ENCODE measurements at places on chromosomes 5 and 9.
A peak's percentile ranks its signal among the peaks of the same experiment; 100 is the strongest.

DNA sequence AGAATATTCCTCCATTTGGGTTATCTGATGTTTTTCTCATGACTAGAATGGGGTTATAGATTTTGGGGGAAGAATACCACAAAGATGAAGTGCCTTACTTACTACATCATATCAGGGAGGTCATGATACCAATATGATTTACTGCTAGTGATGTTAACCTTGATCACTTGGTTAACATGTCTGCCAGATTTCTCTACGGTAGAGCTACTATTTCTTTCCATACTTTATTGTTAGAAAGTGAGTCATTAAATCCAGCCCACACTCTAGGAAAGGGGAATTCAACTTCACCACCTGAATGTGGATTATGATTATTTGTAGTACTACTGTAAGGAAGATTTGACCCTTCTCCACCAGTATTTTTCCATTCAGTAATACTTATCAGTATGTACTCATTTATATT lies 64.7 kb downstream of the UBE2R2 start:
- no peak for DNase-seq

DNA sequence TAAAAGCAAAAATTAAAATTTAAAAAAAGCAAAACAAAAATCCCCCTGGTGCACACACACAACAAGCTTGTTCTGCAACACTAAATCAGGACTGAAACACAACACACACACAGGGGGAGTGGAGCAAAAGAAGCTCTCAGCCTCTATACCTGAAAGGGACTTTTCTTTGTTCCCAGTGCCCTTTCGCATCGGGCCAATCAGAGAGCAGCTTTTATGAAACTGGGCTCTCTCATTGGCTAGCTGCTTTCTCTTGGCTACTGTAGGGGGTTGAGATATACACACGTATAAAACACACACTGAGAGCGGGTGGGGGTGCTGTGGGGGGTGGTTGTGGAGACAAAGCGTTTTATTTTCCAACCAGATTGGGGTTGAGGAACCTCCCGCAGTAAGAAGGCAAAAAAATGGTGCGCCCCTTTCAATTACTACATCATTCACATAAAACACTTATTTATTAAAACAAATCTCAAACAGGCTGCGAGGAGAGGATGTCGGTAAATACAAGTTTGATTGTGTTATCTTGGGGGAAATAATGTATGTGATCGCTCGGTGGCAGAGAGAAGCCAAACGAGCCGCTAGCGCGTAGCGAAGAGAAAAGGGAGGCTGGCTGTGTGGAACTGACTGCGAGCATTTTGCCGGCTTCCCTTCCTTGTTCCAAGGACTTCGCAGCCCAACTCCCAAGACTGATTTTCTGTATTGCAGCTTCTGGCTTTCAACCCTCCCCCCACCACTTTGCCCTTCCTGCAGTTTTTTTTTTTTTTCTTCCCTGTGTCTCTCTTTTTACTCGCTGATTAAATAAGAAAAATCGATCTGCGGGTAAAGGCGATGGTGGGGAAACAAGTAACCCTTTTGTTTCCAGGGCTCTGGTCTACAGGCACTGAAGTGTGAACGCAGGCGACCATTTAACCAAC lies 2.5 kb upstream of the ZNF608 start:
- DNase-seq, result peak; percentile 80

- no peak for DNase-seq
Observed at GRCh38 chr9:95307538-95307937, 10.0 kb downstream of the FANCC start.

DNA sequence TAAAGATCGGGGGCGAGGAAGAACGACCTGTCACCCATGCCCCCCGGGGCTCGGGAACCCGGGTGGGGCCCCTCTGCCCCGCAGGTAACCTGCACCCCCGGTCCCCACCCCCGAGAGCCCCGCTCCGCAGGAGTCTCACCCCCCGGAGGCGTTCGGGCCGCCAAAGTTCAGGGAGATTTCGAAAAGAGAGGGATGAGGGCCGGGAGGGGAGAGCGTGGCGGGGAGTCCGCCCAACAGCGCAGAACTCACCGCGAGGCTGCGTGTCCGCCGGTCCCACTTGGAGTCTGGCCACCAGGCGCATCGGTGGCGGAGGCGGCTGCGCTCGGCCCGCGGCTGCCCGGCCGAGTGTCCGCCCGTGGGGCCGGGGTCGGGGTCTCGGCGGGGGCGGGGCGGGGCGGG lies at the start of gene PHF19:
TSS of gene PHF19 (minus strand) at position 347 of the 399 bp plus-strand sequence. CDS start 2,447 bp downstream, outside the sequence.
- DNase-seq, result peak; percentile 30

- DNase-seq, result no peak
Observed at GRCh38 chr5:96928931-96929708, 6.8 kb upstream of the LNPEP start.
